Retinal pigment epithelial cell (primary cell): ENCODE measurements at places on chromosomes 11 and 22.

- no peak for DNase-seq
Measured at GRCh38 chr11:119284344-119285157, 32.4 kb downstream of the MCAM start.

GRCh38 chr11:35227576-35228327 lies 88.8 kb downstream of the CD44 start:
- no peak for DNase-seq

GRCh38 chr22:43587574-43587973 lies 175.8 kb downstream of the MPPED1 start:
- no peak for DNase-seq

DNA sequence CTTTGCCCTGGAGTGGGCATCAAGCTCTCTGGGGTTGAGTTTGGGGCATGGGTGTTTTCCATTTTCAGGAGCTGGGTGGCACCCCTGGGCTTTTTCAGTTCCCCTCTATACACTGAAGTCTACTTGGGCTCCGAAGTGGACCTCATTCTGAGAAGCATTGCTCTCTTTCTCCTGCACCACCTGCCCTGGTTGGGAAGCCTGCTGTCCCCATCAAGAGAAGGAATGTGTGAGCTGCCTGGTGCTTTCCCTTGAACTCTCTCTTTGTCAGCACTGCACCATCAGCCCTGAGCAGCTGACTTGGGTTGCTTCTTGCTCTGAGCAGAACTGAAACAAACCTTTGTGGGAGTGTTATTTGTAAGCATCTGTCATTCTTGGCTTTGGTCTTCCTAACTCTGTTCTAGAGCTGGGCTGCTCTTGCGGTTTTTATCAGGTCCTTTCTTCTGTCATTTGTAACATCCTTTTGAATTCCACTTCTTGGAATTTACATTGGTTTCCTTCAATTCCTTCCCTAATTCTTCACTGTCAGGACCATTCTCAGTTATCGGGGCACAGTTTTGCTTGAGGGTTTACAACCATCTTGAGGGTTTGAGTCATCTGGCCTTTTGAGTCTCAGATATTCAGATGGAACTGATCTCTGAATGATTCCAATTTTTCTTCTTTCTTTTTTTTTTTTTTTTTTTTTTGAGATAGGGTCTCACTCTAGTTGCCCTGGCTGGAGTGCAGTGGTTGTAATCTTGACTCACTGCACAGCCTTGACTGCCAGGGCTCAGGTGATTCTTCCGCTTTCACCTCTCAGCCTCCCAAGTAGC lies 20.5 kb downstream of the UBE2L3 start:
- no peak for DNase-seq

- no peak for DNase-seq
Measured at GRCh38 chr11:113496026-113496651, 20.9 kb upstream of the DRD2 start.

DNA sequence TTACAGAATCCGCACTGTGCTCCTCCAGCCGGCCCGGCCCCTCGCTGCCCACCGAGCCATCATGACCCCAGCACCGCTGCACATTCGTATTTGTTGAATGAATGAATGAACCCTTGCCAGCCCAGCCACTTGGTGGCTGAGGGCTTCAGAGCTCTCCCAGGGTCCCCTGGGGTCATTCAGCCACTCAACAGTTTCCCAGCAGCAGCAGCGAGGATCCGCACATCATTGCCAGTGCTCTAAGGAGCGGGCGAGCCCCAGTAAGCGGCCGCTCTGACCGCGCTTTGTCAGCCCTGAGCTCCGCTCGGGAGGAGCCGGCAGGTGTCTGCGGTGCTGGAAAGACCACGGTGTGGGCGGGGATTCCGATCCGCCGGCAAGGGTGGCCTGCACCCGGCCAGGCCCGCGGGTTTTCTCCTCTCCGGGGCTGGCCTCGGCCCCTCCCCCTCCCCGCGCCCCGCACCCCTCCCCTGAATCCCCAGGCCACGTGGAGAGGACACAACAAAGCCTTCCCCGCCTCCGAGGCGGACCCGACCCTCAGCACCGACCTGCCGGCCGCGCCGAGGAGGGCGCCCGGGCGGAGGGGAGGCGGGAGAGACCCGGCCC lies 563 bp downstream of the BID start:
- no peak for DNase-seq

- no peak for DNase-seq
Measured at GRCh38 chr22:50434849-50435248, 40.0 kb downstream of the SBF1 start.

- no peak for DNase-seq
Measured at GRCh38 chr11:128708660-128709059, 14.8 kb downstream of the FLI1 start.

DNA sequence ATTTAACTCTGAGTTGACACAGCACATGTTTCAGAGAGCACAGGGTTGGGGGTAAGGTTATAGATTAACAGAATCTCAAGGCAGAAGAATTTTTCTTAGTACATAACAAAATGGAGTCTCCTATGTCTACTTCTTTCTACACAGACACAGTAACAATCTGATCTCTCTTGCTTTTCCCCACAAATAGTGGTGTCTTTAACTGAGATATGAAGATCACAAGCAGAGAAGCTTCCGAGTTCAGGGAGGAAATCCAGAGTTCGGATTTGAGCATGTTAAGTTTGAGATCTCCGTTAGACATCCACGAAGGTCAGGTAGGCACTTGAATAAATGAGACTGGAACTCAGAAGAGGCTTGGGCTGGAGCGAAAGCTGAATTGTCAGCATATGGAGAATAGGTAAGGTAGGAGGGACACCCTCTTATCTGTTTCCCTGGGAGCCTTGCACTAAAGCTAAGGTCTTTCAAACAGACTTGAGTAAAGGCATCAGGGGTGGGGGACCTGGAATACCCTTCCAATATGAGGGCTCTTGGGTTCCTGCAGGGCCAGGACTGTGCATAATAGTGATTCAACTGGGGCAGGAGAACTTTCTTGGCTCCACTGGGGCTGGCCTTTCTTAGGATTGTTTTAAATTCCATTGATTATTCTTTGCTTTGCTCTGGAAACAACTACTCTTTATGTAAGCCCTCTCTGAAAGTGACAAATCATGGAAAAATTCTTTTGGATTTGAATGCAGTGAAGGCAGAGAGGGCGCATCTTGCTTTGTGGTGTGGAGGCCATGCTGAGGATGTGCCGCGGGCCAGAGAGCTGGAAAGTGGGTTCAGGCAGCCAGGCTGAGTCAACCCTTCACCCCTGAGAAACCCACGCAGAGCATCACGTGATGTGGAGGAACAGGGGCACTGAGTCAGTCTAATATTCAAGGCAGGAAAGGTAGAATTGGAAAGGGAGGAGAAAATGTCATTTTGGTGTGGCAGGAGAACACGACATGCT lies 62.7 kb upstream of the AMPD3 start:
- DNase-seq = no peak

GRCh38 chr11:106480581-106481190 lies 403.2 kb downstream of the AASDHPPT start:
- no peak for DNase-seq

GRCh38 chr11:6437993-6438392 lies 2.8 kb downstream of the HPX start:
- DNase-seq = no peak

- no peak for DNase-seq
Measured at GRCh38 chr11:102317768-102318103, 452 bp downstream of the BIRC3 start.

- DNase-seq = peak; percentile 29
Measured at GRCh38 chr11:131811383-131811782, 441.0 kb downstream of the NTM start.

DNA sequence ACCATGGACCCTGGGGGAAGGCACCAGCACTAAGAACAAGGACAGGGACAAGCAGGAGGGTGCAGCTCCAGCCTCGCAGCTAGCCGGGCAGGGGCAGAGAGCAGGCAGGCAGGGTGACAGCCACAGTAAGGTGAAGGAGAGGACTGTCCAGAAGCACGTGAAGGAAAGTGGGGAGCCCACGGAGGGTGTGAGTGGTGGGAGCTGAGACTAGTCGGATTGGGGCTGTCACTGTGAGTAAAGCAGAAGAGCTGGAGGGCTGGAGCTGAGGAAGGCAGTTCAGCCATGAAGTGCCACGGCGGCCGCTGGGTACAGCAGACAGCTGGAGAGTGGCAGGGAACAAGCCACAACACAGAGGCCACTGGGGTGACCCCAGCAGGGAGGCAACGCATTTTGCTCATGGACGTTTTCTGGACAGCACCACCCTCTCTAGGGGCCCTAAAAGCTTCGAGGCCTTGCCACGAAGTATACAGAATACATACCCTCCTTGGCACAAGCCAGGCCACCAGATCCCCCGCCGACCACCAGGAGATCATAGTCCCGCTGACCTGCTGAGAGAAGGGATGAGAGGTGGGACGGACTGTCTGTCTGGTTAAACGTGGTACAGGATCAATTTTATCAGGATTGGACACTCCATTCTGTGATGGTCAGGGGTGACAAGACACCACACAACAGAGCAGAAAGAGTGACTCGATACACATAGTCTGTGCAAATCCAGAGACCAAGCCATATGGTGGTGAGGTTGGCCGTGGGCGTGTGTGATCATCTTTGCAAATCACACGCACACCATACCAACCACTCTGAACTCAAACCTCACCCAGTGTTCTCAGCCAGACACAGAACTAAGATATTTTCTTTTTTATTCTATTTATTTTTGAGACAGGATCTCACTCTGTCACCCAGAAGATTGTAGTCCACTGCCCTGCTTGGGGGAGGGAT lies 10.8 kb upstream of the COMT start:
- no peak for DNase-seq

DNA sequence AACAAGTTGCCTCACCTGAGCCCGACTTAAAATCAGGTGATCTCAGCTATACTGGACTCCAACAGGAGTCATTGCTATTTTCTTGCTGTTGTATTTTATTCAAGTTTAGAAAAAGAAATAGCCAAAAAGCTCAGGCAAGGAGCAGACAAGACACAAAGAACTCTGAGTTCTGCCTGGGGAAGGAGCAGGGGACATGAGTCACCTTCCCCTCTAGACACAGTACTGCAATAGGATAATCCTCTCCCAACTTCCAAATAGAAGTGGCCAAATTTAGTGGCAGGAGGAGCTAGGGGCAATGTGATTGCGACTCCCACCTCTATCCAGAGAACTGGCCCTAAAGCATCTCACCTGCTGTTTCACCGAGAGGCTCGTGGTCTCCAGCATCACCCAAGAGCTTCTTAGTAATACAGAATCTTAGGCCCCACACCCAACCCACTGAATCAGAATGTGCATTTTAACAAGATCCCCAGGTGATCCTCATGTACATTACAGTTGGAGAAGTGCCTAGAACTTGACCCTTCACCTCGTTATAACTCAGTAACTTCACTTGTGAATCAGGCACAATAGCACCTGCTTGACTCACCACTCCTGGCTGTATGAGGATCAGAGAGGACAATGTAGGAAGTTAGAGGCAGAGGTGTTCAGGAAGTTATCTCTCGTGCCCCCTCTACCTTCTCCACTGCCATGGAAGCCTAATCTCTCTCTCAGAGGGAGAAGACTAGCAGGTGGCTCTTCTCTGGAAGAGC lies 56.8 kb upstream of the FBXO3 start:
- DNase-seq = no peak

GRCh38 chr11:104705490-104706190 lies 192.6 kb downstream of the CASP12 start:
- DNase-seq = no peak

- no peak for DNase-seq
Measured at GRCh38 chr11:122264121-122264520, 148.1 kb upstream of the BLID start.

DNA sequence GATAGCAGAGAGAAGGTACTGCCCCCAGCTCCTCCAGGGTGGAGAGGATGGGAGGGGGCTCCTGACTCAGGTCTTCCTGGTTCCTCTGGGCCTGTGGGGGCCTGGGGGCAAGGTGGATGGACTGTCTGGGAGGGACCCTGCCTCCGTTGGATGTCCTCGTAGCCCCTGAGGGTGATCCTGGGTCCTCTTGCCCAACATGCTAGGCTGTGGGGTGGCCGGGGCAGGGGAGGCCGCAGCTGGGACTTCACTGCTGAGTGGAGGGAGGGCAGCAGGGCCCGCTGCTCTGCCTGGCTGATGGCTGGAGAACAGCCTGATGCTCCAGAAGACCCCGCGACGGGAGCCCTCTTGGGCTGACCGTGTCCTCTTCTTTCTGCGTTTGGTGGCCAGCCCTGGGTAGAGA lies 13.4 kb downstream of the FRMD8 start:
- DNase-seq = no peak

GRCh38 chr11:12031856-12032544 lies 23.6 kb upstream of the DKK3 start:
- DNase-seq = no peak

DNA sequence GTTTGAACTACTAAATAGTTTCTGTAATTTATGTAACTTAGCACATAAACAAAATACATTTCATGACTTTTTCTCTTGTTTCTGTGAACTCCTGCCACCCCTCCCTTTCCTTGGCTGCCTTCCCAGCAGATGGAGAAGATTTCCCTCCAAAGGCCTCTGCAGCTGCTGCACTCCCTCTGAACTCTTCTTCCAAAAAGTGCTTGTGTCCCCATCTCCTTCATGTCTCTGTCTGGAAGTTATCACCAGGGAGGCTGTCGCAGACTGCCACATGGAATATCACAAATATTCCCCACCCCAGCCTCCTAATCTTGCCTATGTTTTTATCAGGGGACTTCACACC lies 1068.3 kb downstream of the OPCML start:
- no peak for DNase-seq

DNA sequence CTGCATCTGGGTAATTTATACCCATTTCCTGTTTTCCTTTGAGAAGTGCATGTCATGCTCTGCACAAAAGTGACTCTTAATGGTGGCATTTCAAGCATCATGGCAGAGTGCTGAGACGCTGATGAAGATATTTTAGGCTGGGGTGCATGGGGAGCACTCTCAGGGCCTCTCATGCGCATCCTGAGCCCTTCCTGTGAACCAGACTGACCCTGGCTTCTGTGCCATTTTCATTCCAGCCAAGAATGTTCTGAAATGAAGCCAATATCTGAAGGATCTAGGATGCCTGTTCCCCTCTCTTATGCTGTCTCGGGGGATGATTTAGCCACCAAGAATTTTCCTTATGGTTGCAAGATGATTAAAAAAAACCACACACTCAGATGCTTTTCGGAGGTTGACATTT lies 61.5 kb downstream of the MIAT start:
- DNase-seq = peak; percentile 80

DNA sequence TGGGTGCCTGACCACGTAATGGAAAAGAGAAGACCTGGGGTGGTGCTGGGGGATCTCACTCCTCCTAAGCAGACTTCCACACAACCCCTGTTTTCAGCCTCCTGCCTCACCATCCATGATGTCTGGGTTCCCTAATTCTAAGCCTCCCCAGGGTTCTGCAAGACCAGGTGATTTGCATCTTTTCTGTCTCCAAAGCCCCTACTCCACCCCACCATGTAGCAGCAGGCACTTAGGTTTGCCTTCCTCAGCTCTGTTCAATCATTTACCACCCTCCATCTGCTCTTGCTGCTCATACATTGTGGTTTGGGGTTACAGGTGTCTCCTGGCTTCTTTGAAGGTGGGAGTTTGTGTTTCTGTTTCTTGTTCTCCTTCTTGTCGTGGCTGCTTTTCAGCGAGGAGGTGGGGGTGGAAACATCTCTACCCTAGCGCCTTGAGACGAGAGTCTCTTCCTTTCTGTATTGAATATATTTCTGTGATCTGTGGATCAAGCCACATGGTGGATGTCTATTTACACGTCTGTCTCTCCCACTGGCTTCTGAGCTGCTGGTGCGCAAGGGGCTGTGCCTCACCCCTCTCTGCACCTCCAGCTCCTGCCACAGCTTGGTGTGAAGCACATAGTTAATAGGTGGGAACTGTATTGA lies 6.6 kb upstream of the SSTR3 start:
- no peak for DNase-seq
